HCT116 (cell line): ENCODE measurements at places on chromosomes 5 and 9.

DNA sequence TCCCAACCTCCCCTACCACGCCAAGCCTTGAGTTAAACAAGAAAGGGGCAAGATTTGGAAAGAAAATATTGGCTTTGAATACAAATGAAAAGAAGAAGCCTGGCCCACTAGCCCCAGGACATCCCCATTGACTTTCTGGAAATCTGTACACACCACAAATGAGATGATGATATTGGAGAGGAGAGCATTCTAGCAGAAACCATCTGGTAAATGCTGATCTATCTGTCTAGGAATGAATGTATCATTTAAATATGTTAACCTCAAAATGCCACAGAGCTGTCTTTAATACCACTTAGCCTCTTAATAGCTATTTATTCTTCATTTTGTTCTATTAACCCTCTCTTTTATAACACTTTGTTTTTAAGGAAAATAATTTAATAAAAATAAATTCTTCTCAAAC lies 270.2 kb upstream of the PDE4D start:
- DNase-seq, result no peak

GRCh38 chr5:94376672-94377345 lies 241.6 kb downstream of the KIAA0825 start:
- no peak for DNase-seq

DNA sequence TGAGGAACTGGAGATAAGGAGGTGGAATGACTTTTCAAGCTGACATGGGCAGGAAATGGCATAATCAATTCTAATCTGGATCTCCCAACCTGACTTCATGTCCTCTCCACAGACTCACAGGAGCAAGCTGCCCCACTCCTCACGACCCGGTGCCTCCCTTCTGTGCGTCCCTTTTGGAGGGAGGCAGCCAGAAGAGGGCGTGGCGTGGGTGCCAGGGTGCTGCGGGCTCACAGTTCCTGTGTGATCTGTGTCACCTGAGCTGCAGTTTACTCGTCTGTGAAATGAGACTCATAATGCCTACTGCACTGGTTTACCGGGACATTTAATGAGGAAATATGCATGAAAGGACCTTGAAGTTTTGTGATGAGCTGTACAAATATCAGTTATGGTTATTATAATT lies 207.4 kb downstream of the DAB2IP start:
- no peak for DNase-seq

- no peak for DNase-seq
Measured at GRCh38 chr5:146515473-146516150, 378 bp downstream of the GPR151 start.

- no peak for DNase-seq
Measured at GRCh38 chr9:90019626-90020025, 414.8 kb downstream of the GADD45G start.

- DNase-seq, result no peak
Measured at GRCh38 chr5:107361945-107362344, 308.8 kb downstream of the EFNA5 start.

- DNase-seq, result no peak
Measured at GRCh38 chr9:30197954-30198353, 2186.5 kb upstream of the ACO1 start.

GRCh38 chr5:61474746-61475145 lies 142.7 kb downstream of the ZSWIM6 start:
- DNase-seq, result no peak

DNA sequence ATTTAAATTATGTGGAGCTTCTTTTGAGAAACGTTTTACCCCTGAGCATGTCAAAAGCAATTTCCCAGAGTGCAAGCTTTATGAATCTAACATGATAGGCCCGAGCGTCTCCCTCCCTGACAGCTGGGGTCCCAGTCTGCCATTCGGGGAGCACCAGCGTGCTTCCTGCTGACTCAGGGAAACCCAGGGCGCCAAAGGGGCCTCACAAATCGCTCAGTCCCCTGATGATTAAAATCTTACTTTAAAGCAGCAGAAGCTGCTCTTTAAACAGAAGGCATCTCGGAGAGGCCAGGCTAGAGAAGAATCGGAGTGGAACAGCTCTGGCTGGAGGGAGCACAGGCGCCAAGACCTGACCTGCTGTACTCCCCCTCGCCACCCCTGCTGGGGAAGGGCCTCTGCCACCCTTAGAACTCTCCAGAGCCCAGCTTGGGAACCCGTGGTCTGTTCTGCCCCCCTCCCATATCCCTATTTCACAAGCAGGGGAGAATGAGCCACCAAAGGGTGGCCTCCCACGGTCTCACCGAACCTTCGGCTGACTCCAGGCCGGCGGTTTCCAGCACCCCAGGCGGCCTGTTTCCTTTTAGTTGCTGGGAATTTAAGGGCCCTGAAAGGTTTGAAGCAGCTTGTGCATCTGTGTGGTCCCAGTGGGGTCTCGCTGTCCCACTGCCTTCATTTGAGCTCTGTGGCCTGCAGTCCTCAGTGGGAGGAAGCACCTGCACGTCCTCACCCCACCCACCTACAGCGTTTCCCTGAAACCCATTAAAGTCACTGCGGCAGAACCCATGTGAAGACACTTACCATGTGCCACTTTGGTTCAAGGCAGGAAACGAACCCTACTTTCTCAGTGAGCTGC lies 147.6 kb downstream of the COL23A1 start:
- DNase-seq, result no peak

DNA sequence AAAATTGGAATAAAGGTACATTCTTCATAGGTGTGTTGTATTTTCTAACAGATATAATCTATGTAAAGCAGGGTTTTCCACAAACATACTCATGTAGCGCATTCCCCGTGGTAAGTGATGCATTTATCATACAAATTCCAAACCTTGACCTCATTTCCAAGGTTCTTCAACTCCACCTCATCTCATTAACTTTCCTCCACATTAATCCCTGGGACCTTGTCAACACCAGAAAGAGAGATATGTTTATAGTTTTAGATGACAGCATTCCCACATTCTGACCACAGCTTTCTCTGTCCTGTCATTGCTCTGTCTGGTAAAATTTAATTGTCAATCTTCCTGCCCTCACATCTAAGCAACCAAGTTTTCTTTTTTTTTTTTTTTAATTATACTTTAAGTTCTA lies 415.1 kb downstream of the TMEM161B start:
- DNase-seq, result no peak

DNA sequence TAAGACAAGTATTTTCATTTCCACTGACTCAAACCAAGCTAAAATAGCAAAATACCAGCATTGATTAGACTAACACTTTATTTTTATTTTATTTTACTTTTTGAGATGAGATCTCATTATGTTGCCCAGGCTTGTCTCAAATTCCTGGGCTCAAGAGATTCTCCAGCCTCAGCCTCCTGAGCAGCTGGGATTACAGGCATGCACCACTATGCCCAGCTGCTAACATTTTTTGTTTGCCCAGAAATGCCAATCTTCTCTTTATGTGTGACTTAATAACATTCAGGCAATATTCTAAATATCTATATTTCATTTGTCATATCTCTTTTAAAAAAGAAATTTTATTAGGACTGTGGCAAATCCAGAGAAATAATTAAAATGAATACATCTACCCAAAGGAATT lies 55.0 kb downstream of the OXCT1 start:
- DNase-seq, result no peak

DNA sequence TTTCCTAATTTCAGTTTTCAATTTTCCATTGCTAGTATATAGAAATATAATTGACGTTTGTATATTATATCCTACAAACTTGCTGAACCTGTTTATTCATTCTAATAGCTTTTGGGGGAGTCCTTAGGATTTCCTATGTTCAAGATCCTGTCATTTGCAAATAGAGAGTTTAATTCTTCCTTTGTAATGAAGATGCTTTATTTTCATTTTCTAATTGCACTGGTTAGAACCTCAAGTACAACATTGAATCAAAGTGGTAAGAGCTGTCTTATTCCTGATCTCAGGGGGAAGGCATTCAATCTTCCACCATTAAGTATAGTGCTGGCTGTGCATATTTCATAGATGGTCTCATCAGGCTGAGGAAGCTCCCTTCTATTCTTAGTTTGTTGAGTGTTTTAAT lies 15.6 kb upstream of the SLC24A2 start:
- DNase-seq, result no peak

GRCh38 chr9:128116104-128117083 lies 11.1 kb downstream of the PTGES2 start:
- no peak for DNase-seq

DNA sequence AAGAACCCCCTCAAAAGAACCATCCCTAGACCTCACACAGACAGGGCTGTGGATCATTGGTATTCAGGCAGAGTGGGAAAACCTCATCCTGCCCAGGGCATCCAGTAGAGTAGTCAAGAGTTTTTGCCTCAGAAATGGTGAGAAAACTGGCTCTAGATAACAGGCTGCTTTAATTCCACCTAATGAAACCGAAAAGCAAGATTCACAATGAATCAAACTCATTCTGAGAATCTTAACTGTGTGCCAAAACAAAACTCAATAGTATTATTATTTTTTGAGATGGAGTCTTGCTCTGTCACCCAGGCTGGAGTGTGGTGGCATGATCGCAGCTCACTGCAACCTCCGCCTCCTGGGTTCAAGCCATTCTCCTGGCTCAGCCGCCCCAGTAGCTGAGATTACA lies 17.8 kb upstream of the NPM1 start:
- DNase-seq, result no peak

GRCh38 chr9:122281368-122281767 lies 16.7 kb downstream of the MRRF start:
- no peak for DNase-seq

GRCh38 chr5:14195588-14195987 lies 52.4 kb downstream of the TRIO start:
- no peak for DNase-seq

DNA sequence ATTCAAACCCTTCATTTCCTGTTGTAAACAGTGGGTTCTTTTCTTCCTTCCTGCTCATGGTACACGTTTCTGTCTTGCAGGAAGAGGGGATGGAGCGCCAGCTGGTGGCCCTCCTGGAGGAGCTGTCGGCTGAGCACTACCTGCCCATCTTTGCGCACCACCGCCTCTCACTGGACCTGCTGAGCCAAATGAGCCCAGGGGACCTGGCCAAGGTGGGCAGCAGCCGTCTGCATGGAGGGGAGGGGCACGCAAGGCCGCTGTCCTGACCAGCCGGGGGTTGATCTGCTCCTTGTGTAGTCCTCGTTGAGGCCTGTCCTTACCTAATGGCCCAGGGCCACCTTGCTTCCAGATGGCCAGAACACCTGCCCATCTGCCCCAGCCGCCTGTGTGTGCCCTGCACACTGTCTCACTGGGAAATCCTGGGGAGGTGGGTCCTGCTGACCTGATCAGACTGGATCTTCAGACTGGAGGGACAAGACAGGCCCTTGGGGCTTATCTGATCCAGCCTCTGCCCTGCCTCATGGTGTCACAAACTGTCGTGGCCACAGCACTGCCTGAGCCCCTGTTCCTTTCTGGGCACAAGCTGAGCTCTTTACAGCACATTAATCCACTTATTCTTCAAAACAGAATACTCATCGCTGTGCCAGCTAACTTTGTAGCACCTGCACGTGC lies 44.7 kb downstream of the LRSAM1 start:
- DNase-seq, result no peak

DNA sequence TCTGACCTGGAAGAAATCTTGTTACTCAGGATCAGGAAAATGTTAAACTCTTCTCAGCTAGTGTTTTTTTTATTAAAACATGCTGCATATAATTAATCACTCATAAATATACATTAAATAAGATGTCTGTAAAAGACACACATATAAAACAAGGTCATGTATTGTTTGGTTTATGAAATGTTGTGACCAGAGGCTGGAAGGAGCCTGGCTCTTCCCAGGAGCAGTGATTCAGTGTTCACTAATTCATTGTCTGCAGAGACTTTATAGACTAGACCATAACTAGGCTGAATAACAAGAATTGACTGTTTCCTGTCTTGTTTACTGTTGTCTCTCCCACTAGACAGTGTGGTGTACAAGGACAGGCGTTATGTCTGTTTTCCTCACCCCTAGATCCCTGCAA lies 49.1 kb upstream of the ANKRD55 start:
- DNase-seq, result no peak

- no peak for DNase-seq
Measured at GRCh38 chr9:120696551-120697230, 17.6 kb downstream of the MEGF9 start.

GRCh38 chr9:86464242-86464641 lies 110.0 kb upstream of the TUT7 start:
- no peak for DNase-seq

DNA sequence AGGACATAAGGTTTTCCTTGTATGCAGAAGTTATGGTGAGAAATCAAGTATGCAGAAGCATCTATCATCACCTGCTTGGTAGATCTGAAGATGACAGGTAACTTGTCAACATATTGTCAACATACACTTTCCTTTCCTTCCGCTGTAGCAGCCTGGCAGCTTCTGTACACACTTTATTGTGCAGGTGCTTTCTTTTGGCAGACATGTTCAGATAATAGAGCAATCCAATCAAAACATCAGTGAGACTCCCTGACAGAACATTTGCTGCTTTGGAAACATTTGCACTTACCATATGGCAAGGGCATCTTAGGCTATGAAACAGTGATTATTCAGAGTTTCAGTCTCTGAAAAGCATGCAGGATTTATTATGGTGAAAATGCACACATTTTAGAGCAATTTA lies 161.1 kb upstream of the CDH12 start:
- DNase-seq, result no peak

- no peak for DNase-seq
Measured at GRCh38 chr5:141565826-141566570, 52.8 kb downstream of the DIAPH1 start.

GRCh38 chr9:101093620-101094019 lies 65.1 kb downstream of the PLPPR1 start:
- no peak for DNase-seq

GRCh38 chr5:43303242-43303641 lies 10.0 kb downstream of the HMGCS1 start:
- DNase-seq, result no peak

- no peak for DNase-seq
Measured at GRCh38 chr5:14757850-14758249, 93.3 kb downstream of the OTULIN start.

GRCh38 chr5:116740771-116741170 lies 166.1 kb upstream of the SEMA6A start:
- no peak for DNase-seq

GRCh38 chr9:97925497-97926334 lies 3.4 kb upstream of the TRMO start:
- DNase-seq, result no peak

GRCh38 chr9:99171225-99172123 lies 50.3 kb downstream of the ALG2 start:
- DNase-seq, result no peak

DNA sequence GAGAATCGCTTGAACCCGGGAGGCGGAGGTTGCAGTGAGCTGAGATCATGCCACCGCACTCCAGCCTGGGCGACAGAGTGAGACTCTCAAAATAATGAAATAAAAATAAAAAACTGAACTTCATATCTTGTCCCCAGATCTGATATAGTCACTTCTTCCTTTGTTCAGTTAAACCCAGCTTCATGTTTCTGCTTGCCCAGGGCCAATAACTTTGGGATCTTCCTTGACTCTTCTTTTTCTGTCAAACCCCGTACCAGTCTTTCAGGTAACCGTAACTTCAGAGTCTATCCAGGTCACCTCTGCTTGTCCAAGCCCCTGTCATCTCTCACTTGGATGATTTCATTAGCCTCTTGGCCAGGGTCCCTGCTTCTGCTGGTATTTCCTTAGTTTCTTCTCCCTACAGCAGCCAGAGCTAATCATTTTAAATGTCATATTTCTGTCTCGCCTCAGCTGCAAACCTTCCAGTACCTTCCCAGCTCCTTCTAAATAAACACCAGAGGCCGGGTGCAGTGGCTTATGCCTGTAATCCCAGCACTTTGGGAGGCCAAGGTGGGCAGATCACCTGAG lies 19.7 kb upstream of the ABL1 start:
- no peak for DNase-seq

GRCh38 chr5:5667136-5667554 lies 244.7 kb downstream of the ICE1 start:
- DNase-seq, result no peak

GRCh38 chr5:166251786-166252185 lies 2039.7 kb upstream of the WWC1 start:
- DNase-seq, result no peak
